Activated CD4-positive, alpha-beta T cell treated with anti-CD3 and anti-CD28 coated beads for 36 hours (primary cell): ENCODE measurements at places on chromosomes 6 and 20. TPM values are rescaled to one million over a fixed set of nuclear protein-coding genes. Genes with fewer than 3 reads are reported as not detected.

ALDH8A1 gene
- total RNA-seq, result 0.67 TPM

AMD1 gene
- 127 TPM for total RNA-seq

TMEM217 gene
- 2.5 TPM for total RNA-seq

ENPP1 gene
- total RNA-seq, result 0.42 TPM

STMND1 gene
- total RNA-seq, result not detected

BPIFB2 gene
- not detected for total RNA-seq

RAE1 gene
- total RNA-seq, result 48.9 TPM

EPHA7 gene
- total RNA-seq, result not detected

LRRC73 gene
- total RNA-seq, result 0.18 TPM

PRPH2 gene
- total RNA-seq, result not detected

CGA gene
- total RNA-seq, result not detected

FAM50B gene
- 10.2 TPM for total RNA-seq
